Activated naive CD4-positive, alpha-beta T cell treated with Interleukin-2 at 50 U/mL for 16 hours (primary cell): ENCODE measurements at places on chromosomes 1 and 21.

DNA sequence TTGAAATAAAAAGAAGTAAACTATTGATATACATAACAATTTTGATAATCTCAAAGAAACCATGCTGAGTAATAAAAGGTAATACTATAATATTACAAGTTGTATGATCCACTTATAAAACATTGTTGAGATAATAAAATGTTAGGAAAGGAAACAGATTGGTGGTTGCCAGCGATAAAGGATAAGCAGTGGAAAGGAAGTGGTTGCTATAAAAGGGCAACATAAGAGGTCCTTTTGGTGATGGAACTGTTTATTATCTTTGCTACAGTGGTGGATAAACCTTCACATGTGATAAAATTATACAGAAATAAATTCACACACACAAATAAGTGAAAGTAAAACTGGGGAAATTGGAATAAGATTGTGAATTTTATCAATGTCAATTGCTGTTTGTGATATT, 15.1 kb downstream of the OR6F1 start:
- no peak for DNase-seq

GRCh38 chr1:66383611-66384010, 150.3 kb upstream of the SGIP1 start:
- no peak for DNase-seq

DNA sequence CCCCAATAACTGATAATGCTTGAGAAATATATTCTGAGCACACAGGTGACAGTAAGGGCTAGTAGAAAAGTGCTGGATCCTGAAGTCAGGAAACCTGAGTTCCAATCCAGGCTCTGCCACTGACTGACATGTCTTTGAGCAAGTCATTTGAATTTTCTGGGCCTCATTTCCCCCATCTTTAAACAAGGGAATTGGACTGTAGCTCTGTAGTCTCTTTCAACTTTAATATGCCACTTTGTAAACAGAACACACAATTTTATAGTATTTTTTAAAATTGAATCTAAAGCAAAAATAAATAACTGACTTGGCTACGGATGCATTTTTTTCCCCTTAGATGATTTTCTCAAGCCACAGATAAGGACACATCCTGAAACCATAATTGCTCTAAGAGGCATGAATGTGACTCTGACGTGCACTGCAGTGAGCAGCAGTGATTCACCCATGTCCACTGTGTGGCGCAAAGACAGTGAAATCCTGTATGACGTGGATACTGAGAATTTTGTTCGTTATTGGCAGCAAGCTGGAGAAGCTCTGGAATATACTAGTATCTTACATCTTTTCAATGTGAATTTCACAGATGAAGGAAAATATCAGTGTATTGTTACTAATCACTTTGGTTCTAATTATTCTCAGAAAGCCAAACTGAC, 37.0 kb downstream of the LRIG2 start:
- no peak for DNase-seq

DNA sequence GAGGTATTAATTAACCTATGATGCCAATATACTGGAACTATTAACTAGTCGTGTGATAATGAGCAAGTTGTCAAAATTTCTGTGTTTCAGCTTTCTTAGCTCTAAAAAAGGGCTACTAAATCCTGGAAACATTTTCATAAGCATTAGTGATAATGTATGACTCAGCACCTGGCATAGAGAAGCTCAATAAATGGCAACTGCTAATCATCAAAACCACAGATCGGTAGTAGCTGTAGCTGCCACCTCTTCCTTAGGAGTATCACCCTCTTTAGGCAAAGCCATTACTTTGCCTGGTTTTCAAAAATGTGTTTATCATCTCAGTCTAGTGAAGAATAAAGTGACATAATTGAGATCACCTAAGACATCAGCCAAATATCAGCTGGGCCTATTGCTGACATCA, 75.5 kb downstream of the TPR start:
- no peak for DNase-seq

GRCh38 chr21:37436174-37436573, 69.6 kb downstream of the DYRK1A start:
- DNase-seq: no peak
